ENCODE measurements at places on chromosomes 3 and 15.

DNA sequence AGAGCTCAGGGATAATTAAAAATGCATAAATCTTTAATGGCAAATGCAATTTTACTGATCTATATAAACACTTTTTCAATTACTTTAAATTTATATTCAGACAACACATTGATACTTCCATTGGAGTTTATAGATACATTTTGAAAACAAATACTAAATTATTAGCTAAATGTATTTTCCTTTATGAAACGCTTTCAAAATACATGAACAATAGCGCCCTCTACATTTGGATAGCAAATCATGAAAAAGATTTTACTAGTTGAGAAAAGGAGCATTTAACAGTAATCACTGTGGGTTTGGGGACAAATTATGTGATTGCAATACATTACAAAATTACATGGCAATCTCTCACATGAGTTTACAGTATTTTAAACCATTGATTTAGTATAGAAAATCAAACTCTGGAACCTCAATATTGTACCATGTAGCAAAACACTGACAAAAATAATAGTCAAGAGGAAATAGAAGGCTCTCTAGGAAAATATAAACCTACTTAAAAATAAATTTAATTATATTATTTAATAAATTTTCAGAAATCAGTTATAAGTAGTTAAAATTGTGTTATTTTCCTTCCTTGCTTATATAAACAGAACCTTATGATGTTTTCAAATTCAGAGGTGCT is 207.9 kb downstream of the ZIC1 start:
- DNase-seq: peak; percentile 51

GRCh38 chr3:176147251-176147650 is 1050.0 kb downstream of the TBL1XR1 start:
- peak; percentile 64 for DNase-seq

- DNase-seq: no peak
Observed at GRCh38 chr3:134317106-134317947, 56.9 kb downstream of the AMOTL2 start.

DNA sequence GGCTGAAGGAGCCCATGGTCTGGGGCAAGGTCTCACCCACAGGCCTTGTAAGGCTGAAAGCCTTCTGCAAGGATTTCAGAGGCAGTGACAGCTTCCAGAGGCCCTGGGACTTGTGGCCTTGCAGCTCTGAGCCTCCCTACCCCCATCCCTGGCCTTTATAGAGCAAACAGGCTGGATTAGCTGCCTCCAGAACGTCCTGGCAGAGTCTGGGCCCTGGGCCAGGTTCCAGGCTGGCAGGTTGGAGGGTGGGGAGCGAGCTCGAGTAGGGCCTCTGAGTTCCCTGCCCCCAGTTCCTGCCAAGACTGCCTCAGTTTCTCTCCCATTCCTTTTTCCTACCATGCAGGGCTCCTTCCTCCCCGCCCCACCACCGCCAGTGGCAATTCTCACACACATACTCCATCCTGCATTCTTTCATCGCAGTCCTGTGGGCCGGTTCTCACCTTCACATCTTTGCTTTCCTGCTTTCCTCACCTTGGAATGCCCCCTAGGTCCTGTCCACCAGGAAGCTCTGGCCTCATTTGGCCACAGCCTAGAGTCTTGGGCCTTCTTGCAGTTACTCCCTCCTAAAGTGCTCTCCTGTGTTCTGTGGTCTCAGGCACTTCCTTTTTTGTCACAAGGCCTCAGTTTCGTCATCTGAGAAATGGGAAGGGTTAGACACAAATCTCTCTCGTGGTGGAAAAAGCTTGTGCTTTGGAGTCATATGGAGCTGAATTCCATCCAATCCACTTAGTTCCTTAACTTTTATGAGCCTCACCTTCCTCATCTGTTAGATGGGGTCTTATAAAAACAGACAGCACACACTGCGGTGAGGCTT is 2.7 kb downstream of the LMAN1L start:
- no peak for DNase-seq

GRCh38 chr3:44659434-44659833 is 10.9 kb downstream of the ZNF35 start:
- no peak for DNase-seq

DNA sequence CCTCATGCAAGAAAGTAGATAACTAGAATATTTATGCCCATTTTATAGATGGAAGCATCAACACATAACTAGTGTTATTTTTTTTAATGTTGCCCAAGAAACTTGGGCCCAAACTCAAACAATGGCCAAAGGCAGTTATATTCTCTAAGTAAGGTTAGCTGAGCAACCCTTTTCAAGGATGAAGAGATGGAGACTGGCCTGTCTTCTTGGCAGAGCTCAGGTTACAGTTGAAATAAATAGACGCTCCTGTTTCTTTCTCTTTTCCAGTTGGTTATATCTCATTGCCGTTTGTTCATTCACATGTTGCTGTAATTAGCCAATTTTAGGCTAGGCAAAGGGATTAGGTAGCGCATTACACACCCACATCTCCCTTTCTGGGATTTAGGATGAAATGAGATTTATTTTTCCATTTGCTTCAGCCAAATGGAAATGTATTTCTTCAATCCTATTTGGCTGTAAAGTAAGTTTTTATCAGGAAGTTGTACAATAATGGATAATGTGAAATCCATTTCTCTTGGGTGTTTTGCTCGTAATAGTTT is 93.2 kb downstream of the CMSS1 start:
- no peak for DNase-seq

DNA sequence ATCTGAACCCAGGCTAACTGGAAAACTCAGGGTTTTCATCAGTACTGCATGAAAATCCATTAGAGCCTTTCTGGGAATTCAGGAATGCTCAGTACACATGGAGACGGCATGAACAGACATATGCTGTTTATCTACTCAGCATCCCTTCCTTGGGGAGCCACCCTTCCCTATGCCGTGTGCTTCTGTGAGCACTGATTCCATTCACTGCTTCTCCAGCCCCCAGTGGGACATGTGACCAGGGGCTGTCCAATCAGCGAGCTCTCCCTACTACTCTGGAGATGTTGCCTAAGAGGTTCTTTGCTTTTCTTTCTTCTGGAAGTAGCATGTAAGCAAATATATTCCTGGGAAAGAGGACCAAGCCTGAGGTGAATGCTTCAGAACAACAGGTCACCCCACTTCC is 5.6 kb upstream of the PCOLCE2 start:
- no peak for DNase-seq
